ENCODE measurements at places on chromosomes 5 and 9.

GRCh38 chr5:32156635-32157034 lies 17.5 kb downstream of the GOLPH3 start:
- DNase-seq = no peak

- DNase-seq = no peak
Observed at GRCh38 chr9:108467653-108468324, 388.0 kb downstream of the ACTL7B start.

GRCh38 chr5:163766936-163767670 lies 261.7 kb downstream of the MAT2B start:
- DNase-seq = no peak

- no peak for DNase-seq
Observed at GRCh38 chr5:126079266-126079665, 343.9 kb upstream of the GRAMD2B start.

- no peak for DNase-seq
Observed at GRCh38 chr9:116005205-116005604, 148.4 kb upstream of the PAPPA start.

- no peak for DNase-seq
Observed at GRCh38 chr5:142441616-142442015, 116.8 kb upstream of the SPRY4 start.

DNA sequence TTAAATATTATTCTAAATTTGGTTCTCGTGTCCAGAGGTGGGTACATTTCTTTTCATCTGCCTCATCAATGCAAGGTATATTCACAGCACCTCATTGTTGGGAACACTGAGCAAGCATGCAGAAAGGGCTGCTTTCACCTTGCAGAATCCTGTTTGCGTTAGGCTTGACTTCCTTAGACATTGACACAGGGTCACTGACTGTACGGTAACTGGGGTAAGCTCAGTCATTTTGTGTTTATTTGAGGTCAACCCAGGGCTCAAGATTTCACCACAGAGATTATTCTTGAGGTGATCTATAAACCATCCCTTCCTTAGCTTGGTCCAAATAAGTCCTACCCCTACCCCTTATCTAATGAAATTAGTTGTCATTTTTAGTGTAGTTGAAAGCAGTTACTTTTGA lies 1.7 kb upstream of the PTPDC1 start:
- no peak for DNase-seq

DNA sequence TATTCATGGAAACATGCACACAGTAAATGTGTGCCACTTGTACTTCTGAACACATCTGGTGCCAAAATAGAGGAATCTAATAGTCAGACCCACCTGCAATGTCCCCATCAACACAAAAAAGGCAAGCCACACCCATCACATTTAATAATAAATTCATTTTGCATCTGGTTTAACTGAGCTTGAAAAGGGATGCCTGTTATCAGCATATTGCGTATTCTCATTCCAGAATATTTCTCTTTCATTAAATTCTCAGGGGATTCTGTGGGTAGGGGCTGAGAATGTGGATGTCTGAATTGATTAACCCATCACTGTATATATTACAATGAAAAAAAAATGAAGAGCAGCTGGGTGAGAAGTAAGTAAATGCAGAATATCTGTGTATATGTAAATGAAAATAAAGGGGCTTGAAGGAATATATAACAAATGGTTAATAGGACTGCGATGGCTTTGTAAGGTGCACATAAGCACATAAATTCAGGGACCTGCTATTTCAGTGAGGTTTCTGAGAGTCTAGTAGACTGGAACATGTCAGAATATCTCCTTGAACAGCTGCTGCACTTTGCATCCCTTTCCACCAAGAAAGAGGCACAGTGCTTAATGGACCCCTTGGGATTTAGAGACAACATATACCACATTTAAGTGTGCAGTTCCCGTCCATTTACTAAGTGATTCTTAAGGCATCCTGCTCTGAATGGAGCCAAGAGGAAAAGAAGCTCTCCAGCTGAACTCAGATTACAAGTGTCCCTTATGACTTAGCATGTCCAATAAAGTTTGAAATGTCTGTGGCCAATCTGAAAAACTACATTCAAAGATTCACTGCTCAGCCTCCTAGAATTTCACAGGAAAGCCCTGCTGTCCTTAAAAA lies 104.1 kb upstream of the NIPBL start:
- no peak for DNase-seq

GRCh38 chr9:117543089-117543488 lies 128.2 kb upstream of the ASTN2 start:
- no peak for DNase-seq

DNA sequence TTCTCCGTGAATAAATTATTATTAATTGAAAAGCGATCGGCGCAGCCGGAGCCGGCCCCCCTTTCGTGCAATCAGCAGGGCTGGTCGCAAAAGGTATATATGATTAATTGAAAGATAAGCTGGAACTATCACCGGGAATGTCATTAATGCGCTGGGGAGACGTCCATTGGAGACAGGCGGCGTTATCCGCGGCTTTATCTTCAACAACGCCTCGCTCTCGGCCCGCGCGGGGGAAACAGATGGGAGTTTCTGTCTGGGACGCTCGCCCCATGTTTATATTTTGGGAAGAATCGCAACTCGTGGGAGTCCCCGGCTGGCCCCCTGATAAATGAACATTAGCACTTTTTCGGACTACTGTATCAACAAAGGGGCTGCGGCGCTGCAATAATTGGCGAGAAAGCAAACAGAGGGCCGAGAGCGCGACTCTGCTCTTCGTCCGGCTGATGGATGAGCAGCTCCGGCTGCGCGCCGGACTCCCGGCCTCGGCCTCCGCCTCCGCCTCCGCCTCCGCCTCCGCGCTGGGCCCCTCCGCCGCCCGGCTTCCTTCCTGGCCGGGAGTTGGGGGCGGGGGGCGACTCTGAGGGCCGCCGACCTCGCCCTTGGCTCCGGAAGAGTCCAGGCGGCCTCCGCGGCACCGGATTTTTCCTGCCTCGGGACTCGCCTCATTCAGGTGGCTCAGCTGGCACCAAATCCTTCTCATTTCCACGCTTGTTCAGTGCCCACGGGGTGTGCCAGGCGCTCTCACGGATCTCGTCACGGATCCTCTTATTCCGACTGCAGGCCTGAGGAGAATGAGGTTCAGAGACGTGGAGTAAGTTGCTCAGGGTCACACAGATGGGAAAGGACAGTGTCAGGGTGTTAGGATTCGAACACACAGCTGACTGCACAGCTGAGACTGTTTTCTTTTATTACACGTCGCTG lies 3.6 kb upstream of the NKX2-5 start:
- no peak for DNase-seq

- no peak for DNase-seq
Observed at GRCh38 chr9:14343261-14344031, 29.5 kb upstream of the NFIB start.

- DNase-seq = no peak
Observed at GRCh38 chr9:135796784-135797485, 95.0 kb downstream of the KCNT1 start.

GRCh38 chr9:6552033-6552432 lies 93.5 kb downstream of the GLDC start:
- DNase-seq = no peak

DNA sequence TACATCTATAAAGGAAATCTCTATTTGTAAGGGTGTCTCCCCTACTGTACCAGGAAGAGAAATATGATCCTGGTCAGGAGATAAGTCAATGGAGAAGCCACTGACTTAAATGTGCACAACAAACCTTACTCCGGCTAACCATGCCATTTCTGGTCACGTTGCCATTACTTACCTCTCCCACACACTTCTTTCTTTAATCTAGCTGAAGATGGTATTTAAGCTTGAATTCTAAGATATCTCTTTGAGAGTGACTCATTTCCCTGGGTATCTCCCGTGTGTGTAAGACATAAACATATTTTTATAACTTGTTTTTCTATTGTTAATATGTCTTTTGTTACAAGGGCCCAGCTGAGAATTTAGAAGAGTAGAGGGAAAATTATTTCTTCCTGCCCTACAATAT lies 296.6 kb downstream of the SEMA5A start:
- DNase-seq = no peak

DNA sequence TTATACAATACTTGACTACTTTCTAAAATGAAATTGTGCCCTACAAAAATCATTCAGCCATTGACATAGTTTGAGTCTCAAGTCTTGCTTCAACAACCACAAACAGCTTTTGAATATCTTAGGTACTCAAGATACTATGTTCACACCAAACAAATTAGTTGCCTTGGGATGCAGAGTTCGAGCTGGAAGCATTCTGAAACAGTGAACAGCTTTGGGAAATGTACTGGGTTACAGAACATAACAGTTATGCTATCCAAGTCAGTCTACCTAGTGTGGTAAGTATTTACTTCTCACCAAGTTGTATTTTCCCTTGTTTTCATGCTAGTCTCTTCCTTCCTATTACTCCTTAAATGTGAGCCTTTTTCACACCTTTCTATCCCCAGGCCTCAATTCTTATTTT lies 143.2 kb downstream of the SSBP2 start:
- no peak for DNase-seq

Measured in stimulated activated CD4-positive, alpha-beta T cell treated with anti-CD3 and anti-CD28 coated beads, Interleukin-2, amount 100 ng/mL, for 4 hours (primary cell).